ENCODE measurements at places on chromosomes 12 and 14.

DNA sequence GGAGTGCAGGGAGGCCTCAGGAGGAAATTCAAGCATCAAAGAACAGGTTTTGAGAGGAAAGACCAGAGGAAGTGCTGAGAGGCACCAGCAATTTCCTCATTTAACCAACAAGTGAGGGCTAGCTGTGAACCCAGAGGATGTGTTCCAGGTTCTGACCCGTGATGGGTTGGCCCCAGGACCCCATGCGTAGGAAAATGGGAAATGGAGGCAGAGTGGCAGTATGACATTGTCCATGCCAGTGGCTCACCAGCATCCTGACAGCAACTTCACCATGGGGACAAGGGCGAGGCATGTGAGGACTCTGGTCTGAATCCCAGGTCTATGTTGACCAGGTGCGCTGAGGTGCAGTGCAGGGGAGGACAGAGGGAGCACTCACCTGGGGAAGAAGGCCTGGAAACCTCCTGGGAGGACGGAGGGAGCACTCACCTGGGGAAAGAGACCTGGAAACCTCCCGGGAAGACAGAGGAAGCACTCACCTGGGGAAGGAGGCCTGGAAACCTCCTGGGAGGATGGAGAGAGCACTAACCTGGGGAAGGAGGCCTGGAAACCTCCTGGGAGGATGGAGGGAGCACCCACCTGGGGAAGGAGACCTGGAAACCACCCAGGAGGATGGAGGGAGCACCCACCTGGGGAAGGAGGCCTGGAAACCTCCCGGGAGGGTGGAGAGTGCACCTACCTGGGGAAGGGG is 6.7 kb upstream of the CACNA2D4 start:
- no peak for DNase-seq

DNA sequence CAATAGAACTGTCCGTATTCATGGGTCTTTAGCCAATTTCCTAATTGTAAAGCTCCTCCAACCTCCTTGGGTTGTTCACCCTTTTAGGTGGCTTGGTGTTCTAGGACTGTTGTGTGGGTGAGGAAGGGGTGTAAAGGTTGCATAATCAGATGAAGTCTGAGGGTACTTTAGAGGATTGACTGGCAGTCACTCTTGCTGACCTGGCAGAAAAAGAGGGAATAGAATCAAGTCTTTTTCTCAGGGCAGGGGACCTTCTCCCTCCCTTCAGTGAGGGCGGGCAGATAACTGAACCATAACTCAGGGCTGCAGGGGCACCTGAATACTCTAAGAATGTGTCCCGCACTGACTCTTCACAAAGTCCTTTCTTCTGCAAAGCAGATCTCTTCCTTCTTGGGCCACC is 436.2 kb downstream of the CCDC91 start:
- no peak for DNase-seq

- DNase-seq: no peak
These were observed 31.9 kb downstream of the PRICKLE1 start for GRCh38 chr12:42557586-42558172.

DNA sequence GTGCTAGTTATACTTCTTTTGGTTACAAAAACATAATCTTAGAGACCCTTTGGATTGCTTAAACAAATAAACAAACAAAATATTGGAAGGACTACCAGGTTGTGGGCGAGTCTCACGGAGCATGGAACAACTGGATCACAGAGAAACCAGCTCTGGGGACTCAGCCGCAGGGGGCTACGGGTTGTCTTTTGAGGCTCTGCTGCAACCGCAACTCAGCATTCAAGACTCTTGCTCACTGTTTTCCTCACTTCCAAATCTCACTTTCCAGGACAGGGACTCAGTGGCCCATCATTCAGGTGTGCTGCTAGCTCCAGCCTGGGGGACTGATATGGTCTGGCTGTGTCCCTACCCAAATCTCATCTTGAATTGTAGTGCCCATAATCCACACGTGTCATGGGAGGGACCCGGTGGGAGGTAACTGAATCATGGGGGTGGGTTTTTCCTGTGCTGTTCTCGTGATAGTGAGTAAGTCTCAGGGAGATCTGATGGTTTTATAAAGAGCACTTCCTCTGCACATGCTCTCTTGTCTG is 14.0 kb upstream of the SERPINA4 start:
- no peak for DNase-seq

DNA sequence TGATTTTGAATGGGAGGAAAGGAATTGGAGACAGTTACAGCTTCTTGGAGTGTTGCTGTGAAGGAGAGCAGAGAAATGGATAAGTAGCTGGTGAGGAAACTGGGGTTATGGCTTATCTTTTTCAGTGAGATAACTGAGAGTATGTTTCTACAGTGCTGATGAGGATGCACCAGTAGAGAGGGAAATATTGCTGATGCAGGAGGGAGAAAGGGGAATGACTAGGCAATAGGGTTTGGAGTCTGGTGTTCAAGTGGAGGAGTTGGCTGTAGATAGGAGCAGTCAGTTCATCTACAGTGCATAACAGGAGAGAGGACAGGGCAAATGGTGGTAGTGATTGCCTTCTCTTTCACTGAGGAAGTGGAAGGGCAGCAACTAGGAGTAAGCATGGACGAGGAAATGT is 33.0 kb downstream of the SPATS2 start:
- no peak for DNase-seq

DNA sequence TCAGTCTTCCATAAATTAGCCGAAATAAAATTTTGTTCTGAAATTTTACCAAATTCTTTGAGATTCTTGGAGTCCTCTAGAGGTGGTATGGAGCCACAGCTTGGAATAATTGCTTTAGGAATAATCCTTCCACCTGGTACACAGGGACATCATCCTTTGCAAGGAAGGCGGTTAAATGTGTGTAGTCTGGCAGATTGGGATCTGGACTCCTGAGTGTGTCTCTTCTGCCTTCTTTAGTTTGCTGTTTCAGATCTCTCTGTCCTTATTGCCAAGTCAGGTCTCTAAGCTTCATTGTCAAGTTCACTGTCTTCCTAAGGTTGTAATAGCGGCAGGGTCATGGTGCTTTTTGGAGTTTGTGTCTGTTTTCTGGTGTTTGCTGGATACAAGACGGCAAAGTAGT is 393.9 kb upstream of the RGS6 start:
- no peak for DNase-seq

DNA sequence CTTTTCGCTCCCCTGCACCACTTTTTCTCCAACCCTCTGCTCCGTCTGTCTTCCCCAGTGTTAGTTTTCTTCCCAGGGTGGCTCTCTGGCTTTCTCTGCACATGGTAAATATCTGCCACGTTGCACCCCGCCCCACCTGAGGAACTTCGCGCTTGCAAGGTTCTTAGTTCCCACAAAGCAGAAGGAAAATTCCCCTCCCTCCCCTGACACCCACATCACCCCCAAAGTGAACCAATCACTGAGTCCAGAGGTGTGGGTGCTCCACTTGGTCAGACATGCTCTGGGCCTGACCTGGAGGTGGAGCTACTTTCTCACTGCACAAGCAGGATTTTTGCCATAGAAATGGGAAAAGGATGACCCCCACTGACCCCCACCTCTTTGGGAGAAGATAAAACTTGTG is 415.0 kb downstream of the FUT8 start:
- no peak for DNase-seq

- DNase-seq: no peak
These were observed 38.1 kb downstream of the PZP start for GRCh38 chr12:9169979-9170634.

DNA sequence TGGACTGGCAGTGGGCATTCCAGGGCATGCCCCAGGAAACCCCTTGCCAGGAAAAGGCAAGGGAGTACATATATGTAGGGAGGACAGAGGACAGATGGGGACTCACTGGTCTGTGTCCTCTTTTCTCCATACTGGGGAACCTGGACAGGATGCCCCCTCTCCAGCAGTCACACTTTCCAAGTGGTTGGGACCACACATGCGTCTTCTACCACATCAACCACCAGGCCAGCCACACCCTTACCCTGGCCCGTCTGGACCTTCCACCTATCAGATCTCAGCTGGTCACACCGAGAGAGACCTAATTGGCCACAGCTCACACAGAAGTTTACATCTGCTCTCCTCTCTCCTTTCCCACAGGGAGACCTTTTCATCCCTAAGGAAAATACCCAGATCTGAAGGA is 8.3 kb downstream of the ANKRD33 start:
- DNase-seq: no peak

GRCh38 chr14:82153689-82154088 is 620.0 kb upstream of the SEL1L start:
- DNase-seq: no peak

DNA sequence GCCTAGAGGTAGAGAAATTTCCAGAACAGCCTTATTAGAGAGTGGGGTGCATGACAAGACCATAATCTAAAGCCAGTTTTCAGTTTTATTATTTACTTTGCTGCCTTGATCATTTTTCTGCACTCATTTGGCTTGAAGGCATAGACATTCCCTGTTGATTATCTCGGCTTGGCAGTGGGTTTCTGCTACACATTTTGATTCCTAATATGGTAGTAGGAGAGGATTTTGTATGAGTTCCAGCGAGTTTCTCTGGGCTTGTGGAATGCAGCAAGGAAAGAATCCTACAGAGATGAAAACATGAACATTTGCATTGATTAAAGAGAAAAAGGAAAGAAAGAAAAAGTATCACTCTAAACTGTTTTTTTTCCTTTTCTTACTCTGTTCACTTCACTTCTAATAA is 281.2 kb downstream of the PAWR start:
- DNase-seq: no peak

DNA sequence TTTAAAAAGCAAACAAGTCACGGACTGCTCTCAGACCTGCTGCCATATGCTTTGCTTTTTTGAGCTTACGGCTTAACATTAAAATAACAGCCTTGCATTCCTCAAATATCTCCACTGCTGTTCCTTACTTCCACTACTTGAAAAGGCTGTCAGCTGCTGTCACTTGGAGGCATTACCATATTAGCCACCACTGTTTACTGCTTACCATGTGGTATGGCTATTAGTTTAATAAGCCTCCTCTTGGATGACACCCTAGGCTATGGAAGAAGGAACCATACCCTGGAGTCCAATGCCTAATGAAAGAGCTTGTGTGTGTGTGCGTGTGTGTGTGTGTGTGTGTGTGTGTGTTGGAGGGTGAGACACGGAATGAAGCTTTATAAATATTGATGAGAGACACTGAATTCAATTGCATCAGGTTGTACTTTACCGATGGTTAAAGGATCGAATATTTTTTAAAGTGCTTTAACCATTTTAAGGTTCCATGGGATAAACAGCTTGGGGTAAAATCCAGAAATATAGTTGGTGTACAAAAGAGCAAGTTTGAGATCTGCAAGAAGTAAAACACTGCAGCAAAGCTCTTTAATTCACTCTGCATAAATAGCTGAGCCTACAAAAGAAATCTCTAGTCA is 174.5 kb downstream of the TTC7B start:
- DNase-seq: no peak

GRCh38 chr14:92531106-92531873 is 17.7 kb downstream of the RIN3 start:
- peak; percentile 64 for DNase-seq

GRCh38 chr12:104155711-104156555 is 17.9 kb upstream of the NFYB start:
- DNase-seq: no peak

GRCh38 chr12:132572106-132572505 is 38.3 kb downstream of the LRCOL1 start:
- DNase-seq: no peak

GRCh38 chr12:79143803-79144202 is 279.2 kb downstream of the SYT1 start:
- DNase-seq: no peak

- no peak for DNase-seq
These were observed 24.5 kb downstream of the GPRC5D start for GRCh38 chr12:12927211-12928079.

GRCh38 chr14:105845725-105846309 is 319.4 kb downstream of the TMEM121 start:
- no peak for DNase-seq

DNA sequence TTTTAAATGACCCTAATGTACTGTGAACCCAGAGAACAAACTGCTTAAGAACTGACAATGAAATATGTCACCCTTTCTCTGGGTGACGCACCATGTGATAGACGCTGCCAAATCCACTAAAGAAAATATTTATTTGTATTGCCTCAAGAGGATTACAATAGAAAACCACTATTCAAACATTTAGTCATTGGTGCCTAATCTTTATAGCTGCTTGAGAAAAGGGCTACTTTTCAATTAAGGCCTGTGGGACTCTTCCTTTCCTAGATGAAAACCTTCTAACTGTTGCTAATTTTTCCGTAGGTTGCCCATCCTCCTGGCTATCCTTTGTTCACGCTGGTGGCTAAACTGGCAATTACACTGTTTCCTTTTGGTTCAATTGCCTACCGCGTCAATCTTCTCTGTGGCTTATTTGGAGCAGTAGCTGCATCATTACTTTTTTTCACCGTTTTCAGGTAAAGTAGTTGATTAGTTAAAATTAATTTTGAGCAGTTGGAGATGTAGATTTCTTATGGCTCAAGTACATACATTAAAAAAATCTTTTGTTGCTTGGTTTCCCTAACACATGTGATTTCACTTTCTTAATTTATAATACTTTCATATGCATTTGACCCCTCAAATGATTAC is 6.0 kb downstream of the TMEM260 start:
- no peak for DNase-seq

DNA sequence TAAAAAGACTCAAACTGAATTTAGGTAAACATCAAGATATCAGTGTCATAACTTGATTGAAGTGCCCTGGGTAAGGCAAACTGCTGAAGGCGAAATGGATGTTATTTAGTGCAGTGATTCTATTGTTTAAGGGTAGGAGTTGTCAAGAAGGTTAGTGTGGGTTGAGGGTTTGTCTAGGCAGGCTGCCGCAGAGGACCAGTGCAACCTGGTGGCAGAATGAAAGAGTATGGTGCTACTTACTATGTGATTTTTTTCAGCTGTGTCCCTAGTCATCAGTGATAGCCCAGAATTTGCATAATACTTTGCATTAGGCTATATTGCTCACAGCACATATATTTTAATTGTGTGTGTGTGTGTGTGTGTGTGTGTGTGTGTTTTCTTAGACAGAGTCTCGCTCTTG is 1127.0 kb downstream of the GALC start:
- DNase-seq: no peak

- DNase-seq: no peak
These were observed 3.8 kb downstream of the TRAF3 start for GRCh38 chr14:102781063-102781462.

DNA sequence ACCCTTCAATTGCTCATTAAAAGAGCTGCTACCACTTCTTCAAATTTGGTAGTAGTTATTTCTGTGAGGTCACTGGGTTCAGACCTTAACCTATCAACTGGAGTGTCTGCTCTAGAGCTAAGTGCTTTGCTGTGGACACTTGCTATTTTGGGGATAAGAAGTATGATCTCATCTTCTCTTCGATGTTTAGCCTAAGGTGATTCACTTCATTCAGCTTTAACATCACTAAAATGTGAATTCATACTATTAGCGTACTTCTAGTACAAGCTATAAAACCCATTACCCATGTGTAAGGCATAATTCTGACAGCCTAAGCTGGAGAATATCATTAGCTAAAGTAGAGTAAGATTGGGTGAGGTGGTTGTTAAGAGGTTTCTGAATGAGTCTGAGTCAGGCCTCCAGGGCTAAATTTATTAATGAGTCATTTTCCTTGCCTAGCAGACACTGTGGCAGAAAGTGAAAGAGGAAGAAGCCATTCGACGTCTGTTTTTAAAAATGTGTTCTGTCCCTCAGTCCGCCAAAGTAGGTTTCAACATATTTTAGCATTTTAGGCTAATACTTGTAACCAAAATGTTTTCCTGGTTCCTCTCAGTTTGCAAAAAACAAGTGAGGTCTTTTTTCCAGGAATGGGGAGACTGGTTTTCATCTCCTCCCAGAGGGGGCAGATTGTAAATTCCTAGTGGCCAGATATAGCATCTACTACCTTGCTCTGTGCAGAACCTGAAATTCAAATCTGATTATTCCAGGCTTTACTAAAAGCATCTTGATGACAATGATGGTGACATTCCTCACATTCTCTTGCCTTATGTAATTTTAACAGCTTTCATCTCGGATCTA is 103.6 kb downstream of the SSPN start:
- DNase-seq: no peak

All from stimulated activated CD8-positive, alpha-beta memory T cell treated with anti-CD3 and anti-CD28 coated beads, Interleukin-7, amount 100 ng/mL, for 24 hours (primary cell).